ENCODE measurements at places on chromosomes 12 and 14.

- DNase-seq = no peak
These were observed 18.0 kb downstream of the OR10P1 start for GRCh38 chr12:55654511-55655214.

DNA sequence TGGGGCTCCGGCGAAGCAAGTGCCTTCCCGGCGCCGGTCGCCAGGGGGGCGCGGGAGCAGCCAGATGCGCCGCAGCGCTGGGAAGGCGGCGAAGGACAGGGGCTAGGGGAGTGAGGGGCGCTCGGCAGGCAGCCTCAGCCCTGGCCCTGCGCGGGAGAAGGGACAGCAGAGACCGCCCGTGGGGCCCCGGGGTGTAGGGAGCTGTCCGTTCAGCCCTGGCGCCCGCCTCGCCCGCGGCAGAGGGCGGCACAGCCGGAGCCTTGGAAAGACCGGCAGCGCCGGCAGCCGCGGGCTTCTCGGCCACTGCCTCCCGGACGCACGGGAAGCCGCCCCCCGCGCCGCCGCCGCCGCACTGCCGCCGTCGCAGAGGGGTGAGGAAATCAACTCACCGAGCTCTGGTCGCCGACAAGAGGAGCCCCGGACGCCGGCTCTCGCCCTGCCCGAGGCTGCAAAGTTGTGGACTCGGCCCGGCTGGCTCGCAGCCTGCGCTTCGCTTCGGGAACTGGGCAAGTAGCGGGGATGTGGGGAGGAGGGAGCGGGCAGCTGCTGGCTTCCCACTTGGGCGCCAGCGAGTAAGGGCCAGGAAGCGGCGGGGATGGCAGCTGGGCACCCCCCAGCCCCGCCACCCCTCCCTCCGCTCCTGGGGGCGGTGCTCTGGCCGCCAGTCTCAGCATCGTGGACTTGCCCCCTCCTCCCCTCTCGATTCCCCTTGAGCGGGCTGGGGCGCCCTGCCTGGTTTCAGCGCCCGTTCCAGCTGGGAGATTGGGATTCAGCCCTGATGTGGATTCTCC is at the start of gene ZDHHC22:
ZDHHC22 (minus strand) TSS at position 578 of the 791 bp plus-strand sequence. CDS start 2,053 bp downstream, outside the sequence.
- no peak for DNase-seq

- no peak for DNase-seq
These were observed 89.7 kb downstream of the ASCL4 start for GRCh38 chr12:107864235-107864634.

DNA sequence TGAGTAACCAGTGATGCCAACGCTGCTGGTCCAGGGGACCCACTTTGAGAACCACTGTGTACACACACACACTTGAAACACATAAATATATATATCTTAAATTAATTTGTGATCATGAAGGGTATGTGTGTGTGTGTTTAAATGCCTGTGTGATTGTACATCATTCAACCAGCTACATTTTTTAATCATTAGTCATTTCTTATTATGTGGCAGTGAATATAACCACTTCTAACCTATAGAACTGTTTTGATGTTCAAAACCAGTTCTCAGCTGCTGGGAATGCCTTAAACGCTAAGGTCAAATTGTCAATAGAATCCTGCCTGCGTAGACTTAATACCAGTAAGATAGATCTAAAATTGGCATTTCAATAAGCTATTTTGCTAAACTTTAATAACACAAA is 330.0 kb downstream of the SYT1 start:
- no peak for DNase-seq

DNA sequence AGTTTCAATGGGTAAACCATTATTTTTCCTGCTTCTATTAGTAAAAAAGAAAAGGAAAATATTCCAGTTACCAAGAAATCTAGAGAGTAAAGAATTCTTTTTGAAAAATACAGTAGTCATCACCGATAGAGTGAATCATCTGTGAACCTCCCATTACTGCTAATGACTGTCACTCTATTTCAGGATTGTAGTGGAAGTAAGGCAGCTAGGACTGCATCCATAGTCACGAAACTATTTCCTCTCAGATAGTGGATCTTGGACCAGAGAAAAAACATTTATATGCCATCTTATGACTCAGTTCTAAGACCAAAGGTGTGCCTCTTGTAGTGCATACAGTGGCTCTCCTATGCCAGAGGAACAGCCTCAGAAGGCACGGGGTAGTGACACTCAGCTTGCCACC is 173.9 kb upstream of the PLEKHA5 start:
- DNase-seq = no peak

- DNase-seq = no peak
These were observed 108.7 kb downstream of the TTC8 start for GRCh38 chr14:88933191-88933590.

DNA sequence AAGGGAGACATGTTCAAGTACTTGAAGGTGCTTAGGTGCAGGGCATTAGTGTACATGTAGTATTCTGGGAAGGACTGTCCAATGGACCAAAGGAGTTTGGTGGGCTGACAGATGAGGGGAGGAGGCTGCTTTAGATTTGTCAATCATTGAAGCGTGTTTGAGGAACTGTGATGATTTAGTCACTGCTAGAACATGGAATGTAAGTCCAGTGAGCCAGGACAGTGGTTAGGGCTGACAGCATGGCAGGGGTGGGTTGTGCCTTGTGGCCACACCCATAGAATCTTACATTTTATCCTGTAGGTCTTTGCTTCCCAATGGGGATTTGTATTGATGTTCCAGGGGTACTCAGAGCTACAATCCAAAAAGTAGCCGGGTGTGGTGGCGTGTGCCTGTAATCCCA is 24.6 kb downstream of the DIP2B start:
- no peak for DNase-seq

GRCh38 chr12:59304077-59304721 is 291.6 kb upstream of the SLC16A7 start:
- no peak for DNase-seq

DNA sequence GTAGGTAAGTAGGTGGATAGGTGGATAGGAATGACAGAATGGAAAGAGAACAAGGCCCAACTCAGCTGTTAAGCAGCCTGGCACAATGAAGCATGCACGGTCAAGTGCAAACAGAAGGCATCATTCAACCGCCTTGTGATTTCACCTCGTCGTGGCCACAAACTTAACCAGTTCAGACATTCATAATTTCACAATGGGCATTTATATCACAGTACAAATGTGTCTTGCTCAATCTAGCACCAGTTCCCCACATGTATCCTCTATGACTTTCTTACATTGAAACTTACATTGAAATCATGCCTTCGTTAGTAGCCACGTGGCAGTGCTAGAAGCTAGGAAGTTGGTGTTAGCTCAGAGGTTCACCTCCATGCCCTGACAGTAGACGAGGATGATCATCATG is 207.5 kb downstream of the ETV6 start:
- no peak for DNase-seq

GRCh38 chr12:70366581-70367257 is 629 bp downstream of the KCNMB4 start:
- peak; percentile 8 for DNase-seq

GRCh38 chr12:43284486-43285158 is 267.4 kb downstream of the ADAMTS20 start:
- no peak for DNase-seq

DNA sequence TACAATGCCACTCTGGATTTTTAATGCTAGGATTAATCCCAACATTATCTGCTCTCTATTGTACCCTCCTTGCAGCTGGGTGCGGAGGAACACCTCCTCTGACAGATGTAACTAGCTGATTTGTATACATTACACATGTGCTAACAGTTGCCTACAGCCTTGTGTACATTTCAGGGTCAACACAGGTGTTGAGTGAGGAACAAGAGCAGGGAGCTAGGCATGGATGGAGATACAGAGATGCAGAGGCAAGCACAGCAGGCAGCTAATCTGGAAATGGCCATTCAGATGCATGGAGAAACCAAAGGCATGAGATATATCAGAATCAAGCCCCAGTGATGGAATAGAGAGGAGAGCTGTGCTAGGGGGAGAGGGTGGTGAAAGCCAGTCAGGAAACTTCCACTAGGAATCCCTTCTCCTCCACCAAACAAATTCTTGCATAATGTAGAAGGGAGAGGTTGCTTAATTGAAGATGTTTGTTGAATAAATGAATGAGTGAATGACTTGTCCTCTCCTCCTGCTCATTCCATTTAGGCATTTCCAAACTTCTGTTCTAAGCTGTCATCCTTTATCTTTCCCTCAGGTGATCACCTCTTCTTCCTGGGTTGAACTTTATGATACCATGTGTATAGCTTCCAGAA is 313.2 kb downstream of the ATP23 start:
- DNase-seq = no peak

GRCh38 chr12:54865683-54866324 is 11.5 kb downstream of the MUCL1 start:
- DNase-seq = no peak

DNA sequence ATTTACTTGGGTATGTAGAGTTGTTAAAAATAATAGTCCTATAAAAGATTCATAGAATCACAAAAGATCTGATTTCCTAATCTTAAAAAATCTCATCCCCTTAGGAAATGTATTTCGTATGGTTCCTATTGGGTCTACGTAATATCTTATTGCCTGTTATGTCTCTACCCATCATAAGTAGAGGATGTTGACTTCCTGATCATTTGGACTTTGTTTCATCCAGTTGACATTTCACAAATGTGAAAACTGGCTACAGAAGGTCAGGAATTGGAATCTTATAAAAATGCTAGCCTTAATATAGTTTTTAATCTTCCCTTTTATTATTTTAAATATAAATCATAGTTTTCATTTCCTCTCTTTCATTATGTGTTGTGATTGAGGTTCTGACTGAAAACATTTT is 45.2 kb downstream of the TDP1 start:
- DNase-seq = no peak

- no peak for DNase-seq
These were observed 77.9 kb downstream of the SPRING1 start for GRCh38 chr12:116659771-116660481.

GRCh38 chr12:32230613-32230993 is 124.0 kb downstream of the BICD1 start:
- no peak for DNase-seq

- DNase-seq = no peak
These were observed 29.3 kb downstream of the ETV6 start for GRCh38 chr12:11678781-11679180.

DNA sequence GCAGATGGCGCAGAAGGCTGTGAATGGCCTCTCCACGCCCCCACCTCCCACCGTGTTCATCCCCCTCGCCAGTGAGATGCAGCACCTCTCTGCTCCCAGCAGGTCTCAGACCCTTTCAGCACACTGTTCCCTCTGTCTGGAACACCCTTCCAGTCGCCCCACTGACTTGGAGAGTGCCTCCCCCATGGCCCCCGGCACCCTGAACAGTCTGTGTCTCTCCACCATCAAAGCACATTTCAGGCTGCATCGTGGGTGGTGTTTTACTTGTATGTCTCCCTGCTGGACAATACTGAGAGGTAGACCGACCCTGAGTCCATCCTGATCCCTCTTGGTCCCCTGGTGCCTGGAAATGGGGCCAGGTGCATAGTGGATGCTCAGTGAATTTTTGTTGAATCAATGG is 34.9 kb downstream of the CACNA2D4 start:
- DNase-seq = no peak

DNA sequence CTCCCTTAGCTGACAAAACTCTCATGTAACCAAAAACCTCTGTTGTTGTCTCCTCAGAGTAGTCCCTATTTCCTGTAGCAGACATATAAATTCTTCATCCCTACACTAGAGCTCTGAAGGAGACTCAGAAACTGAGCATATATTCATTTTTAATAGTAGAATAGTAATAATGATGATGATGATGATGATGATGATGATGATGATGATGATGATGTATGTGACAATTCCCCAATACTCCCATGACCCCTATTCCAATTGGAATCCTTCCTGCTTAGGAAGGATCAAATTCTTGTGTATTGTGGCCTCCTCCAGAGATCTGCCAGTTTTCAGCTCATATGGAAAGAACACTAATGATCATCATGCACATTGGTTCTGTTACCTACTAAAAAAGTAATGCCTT is 26.7 kb downstream of the RASSF9 start:
- DNase-seq = no peak

- DNase-seq = no peak
These were observed 123.1 kb downstream of the PIWIL1 start for GRCh38 chr12:130460611-130461446.

- no peak for DNase-seq
These were observed 12.6 kb downstream of the RFLNA start for GRCh38 chr12:124307556-124307825.

DNA sequence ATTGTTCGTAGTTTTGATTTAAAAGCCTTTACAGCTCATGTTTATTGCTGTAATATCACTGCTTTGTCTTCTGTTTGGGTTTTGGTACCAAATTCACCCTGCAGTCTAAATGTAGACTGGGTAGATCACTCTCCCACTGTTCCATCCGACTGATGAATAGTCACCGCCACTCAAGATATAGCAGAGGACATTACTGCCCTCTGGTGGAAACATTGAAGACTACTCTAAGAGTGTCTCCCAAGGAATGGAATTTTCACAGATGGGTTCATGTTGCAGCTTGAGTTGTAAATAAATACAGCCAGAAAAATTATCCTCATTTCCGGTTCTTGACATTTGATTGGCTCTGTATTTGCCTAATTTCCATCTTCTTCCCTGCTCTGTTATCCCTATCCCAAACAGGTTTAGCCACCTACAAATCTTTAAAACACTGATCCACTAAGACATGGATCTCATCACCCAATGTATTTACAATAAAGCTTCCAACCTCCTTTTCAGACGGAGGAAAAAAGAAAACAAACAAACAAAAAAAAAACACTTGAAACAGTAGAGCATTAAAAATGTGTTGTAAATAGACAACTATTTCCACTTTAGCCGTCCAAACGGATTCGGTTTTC is 198.3 kb upstream of the CPNE8 start:
- DNase-seq = no peak

DNA sequence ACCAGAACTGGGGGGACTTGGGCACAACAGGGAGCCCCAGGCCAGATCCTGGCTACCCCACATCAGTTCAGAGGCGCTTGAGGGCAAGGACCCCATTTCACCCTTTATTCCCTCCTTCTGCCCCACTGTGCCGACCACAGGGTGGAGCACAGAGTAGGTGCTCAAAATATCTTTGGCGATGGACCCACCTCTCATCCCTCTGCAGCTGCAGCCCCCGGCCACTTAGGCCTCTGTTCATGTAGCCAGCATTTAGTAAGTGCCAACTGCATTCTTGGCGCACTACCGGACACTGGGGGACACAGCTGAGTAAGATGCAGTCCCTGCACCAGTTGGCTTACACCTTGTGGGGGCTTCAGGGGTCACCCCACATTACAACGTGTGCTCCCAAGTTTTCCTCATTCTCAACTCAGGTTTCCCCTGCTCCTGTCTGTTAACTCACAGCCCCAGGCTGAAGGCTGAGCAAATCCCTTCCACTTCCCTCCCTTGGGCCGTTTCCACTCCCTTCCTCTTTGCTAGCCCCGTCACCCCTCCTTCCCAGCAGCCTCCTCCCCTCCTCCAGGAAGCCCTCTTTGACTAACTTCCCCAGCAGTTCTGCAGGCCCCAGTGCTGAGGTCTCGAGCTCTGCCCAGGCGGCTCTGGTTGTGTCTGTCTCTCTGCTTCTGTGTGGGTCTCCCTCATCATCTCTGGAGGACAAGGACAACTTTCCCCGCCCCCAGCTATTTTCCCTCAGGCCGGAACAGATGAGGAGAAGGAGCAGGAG is 26.5 kb downstream of the KRT80 start:
- DNase-seq = no peak

Data from cortex of kidney (tissue), 1 donor.